ENCODE measurements at places on chromosomes 4 and X.

GRCh38 chr4:99310389-99310788, 10.8 kb downstream of the ADH1B start:
- DNase-seq: no peak

GRCh38 chrX:47129899-47130358, 14.6 kb downstream of the NDUFB11 start:
- no peak for DNase-seq

- peak; percentile 25 for DNase-seq
Observed at GRCh38 chr4:16227462-16227868, 1.2 kb upstream of the TAPT1 start.

GRCh38 chr4:41057467-41057866, 156.9 kb downstream of the APBB2 start:
- DNase-seq: no peak

DNA sequence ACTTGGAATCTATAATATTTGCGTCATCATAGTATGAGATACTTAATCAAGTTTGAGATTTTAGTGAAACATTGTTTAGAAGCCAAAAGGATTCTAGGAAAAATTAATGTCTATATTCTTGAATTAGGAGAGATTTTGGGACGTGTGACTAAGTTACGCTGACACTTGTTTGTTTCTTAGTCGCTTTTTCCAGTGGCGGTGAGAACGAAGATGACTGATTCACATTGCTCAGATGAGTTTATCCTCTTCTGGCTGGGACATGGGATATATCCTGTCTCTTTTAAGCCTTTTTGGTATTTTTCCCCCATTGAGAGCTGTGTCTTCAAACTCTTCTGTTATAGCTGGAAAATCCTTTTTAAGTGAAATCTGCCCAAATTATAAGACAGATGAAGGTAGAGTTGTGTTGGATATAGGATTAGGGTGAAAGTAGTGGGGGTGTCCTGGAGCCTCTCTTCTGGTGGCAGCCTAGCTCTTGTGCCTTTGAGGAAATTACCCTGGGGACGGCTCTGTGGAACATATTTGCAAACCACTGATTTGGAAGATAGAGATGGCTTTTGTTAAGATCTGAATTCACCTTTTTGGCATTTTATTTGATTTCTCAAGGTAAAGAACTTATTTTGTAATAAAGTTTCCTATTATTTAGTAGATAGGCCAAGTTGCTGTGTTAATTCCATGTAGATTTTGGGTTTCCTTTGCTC, 49.7 kb downstream of the HTT start:
- no peak for DNase-seq

DNA sequence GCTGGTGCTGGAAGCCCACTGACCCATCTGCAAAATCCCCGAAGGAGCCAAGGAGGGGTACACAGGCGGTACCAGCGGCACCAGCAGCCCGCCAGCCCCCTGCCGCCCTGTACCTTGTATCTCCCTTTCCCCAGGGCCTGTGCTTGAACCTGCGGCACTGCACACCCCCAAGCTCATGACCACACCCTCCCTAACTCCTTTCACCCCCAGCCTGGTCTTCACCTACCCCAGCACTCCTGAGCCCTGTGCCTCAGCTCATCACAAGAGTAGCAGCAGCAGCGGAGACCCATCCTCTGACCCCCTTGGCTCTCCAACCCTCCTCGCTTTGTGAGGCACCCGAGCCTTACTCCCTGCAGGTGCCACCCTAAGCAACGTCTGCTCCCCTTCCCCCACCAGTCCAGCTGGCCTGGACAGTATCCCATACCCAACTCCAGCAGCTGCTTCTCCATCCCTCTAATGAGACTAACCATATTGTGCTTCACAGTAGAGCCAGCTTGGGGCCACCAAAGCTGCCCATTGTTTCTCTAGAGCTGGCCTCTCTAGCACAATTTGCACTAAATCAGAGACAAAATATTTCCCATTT, 94.9 kb downstream of the LARP1B start:
- no peak for DNase-seq

DNA sequence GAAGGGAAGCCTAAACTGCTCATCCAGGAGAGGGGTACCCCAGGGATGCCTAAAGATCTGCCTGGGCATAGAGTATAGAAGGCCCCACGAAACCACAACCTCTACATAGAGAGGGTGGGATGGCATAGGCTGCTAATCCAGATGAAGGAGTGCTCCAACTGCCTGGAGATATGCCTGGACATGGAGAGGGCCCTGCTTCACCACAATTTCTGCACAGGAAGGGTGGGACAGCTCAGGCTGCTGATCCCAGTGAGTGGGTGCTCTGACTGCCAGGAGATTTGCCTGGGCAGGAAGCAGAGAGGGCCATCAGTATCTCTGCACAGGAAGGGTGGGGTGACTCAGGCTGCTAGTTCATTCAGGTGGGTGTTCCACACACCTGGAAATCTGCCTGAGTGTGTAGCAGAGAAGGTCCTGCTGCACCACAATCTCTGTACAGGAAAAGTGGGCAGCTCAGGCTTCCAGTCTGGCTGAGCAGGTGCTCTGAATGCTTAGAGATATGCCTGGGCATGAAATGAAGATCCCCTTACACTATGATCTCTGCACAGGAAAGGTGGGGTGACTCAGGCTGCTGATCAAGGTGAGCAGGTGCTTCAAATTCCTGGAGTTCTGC, 61.1 kb downstream of the ZNF518B start:
- DNase-seq: no peak

DNA sequence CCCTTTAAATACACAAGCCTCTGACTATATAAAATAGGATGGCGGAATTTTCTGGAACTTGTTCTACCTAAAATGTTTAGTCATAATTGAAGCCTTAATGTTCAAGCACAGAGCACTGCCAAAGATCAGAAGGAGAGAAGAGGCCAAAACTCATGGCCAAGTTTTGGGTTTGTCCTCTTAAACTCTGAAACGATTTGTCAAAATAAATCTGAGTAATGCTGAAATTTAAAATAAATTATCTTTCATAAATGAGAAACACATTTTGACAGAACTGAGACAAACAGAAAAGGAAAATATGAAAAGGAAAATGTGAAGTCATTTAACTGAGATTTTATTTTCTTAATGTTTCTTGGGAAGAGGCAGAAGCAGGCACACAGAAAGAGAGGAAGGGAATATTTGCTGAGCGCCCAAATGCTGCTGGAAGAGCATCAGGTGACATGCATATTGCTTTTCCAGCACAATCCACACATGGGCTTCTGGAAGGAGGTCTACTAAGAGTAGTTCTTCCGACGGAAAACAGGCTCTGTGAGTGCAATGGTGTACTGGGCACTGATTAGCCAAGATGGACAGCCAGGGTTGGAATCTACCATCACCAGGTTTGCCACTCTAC, 47.4 kb upstream of the ZNF518B start:
- no peak for DNase-seq

DNA sequence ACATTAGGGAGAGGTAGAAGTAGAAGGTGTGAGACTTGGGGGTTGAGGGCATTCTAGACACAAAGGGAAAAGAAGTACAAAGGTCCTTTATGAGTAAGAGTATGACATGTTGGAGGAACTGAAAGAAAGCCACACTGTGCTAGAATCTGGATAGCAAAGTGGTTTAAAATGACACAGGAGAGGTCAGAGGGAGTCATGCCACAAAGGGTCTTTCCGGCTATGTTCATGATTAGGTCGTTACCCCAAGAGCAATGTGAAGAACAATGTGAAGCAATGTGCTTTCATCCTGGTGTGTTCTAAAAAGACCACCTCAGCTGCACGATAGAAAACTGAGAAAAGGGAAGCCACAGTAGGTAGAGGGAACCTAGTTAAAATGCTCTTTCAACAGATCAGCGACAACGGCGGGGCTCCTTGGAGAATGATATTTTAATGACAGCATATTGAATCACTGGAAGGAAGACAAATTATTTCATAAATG, 29.2 kb downstream of the SMIM14 start:
- DNase-seq: no peak

DNA sequence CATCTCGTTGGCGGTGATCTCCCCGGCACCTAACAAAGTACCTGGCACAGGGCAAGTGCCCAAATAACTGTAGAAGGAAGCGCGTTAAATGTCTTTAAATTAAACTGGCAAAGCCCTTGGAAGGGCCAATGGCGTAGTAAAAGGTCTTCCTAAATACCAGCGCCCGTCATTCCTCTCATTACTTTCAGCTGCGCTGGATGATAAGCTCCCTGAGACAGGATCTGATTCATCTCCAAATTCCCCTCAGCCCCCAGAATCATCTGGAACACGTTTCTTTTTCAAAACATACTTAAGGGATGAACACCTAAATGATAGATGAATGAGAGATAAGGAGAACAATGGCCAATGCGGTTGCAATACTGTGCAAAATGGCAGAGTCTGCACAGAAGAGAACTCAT, 95.1 kb downstream of the AFAP1 start:
- peak; percentile 82 for DNase-seq

GRCh38 chr4:91118597-91118996, 991.4 kb downstream of the CCSER1 start:
- no peak for DNase-seq

GRCh38 chr4:186942758-186943377, 219.2 kb upstream of the FAT1 start:
- peak; percentile 28 for DNase-seq

DNA sequence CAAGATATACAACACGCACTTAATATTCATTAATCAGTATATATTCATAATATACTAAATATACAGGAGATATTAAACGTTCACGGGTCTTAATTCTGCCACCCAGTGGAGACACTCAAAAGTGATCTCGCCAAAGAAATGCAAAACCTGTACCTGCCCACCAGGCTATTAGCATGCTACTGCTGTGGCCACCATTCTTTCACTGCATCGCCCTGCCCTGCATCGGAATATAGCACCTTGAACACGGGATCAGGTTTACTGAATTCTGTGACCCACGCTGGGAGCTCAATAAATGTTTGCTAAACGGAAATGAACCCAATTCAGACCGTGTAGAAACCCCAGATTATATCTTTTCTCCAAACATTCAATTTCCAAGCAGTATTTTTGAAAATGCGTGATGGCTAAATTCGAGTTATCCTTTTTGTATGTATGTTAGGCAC, 840 bp upstream of the CLCN3 start:
- no peak for DNase-seq

DNA sequence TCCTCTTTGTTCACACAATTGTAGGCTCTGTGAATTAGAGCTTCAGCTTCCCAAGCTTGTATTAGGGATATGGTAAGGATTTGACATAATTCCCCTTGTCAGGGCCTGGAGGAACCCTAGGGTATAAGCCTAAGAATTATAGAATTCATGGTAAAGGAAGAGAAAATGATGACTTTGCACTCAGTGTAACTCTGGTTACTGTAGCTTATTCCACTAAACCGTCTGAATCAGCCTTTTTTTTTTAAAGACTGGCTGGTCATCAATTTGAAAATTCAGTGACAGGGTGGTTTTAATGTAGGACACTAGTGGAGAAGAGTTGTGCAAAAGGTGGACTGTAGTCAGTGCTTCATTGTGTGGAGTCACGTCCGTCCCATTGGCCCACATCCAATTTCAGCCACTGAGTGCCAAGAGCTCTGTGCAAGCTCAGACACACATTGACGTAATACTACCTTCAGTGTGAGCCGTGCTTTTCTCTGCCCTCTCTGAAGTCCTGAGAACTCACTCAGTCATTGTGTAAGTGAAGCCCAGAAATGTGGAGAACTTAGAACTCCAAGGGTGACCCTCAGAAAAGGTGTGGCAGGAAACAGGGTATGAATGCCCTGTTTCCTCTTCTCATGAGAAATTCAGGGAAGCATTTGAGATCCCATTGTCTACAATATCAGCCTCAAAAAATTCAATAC, 449.8 kb downstream of the C4orf33 start:
- DNase-seq: no peak

DNA sequence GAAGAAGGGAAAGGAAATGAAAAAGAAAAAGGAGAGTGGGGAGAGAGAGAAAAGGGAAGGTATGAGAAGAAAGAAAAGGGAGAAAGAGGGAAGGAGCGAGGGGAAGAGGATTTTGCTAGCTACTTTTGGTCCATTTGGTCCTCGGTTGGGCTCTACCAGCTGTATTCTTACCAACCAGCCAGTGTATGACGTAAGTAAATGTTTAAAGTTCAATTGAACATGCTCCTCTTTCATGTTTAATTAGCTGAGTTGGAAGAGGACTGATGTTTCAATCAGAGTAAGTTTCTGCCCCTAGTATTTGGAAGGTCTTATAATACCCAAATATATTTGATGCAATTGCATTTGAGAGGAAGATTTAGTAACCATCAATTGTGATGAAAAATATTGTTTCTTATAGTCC, 424.0 kb upstream of the CXorf51B start:
- no peak for DNase-seq

DNA sequence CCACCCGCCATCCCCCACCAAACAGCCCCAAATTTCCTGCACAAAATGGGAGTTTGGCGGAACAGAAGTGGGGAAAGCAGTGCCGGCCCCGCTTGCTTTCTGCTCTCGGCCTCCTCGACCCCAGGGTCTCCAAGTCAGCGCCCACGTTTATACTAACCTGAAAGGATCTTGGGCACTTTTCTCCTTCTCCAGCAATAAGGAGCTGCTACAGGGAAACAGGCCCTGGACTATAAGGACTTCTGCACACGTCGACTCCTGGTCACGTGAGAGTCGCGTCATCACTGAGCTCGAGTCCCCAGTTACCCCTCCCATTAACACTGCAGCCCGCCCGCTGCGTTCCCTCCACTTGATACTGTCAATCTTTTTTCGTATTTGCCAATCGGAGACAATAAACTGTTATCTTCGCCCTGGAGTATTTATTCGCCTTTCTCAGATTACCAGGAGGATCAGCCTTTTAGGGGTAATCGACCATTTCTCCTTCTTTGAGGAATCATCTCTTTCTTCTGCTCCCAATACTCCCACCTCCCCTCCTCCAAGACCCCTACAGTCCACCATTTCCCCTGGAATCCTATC, at the start of gene TCEAL8:
TCEAL8 (minus strand) TSS at position 235 of the 573 bp plus-strand sequence. CDS start 1,176 bp downstream, outside the sequence.
- DNase-seq: peak; percentile 60

DNA sequence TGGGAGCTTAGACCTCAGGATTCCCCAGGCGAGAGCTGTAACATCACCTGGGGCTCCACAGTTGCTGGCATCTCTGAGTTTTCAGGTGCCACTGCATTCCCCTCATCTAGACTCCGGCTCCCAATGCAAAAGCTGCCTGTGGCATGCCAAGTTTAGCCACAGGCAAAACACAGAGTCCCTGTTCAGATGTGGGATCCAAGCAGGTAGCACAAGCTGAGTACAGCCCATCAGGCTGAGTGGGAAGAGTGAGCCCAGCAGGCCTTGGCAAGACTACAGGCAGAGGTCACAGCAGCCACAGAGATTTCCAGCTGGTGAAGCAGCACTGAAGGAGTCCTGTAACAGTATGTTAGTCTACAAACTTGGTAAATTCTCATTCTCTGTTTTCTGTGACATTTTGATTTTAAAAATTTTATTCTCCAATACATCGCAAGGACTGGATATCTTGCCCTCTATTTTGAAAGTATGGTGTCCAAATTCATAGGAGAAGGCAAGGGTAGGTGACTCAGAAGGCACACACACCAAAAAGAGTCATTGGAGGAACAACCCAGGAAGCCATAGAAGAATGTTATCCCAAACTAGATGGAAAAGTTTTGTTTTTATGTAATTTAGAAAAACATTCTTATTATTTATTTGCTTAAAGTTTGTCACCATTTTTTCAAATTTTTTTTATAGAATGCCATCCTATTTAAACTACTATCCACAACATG, 13.6 kb upstream of the CXCL2 start:
- DNase-seq: no peak
